Thymus (tissue), 14 donors: ENCODE measurements at places on chromosomes 12 and 14. TPM values are rescaled to one million over a fixed set of nuclear protein-coding genes. Genes with fewer than 3 reads are reported as not detected.

The TAS2R7 gene
- not detected for total RNA-seq

The SERPINA12 gene
- total RNA-seq = 0.05 TPM

The AQP2 gene
- 0.05 TPM for total RNA-seq

The CCDC175 gene
- total RNA-seq = not detected

The PTHLH gene
- 0.57 TPM for total RNA-seq

The ADAM21 gene
- 0.05 TPM for total RNA-seq

- H3K27ac ChIP-seq = no peak overlapping the region
- H3K4me1 ChIP-seq = no peaks in the 10 kb centered on the region
- H3K36me3 ChIP-seq = no peaks in the 10 kb centered on the region
- no peak for DNase-seq
- no peak overlapping the region for H3K4me3 ChIP-seq
- H3K27me3 ChIP-seq = no peaks in the 10 kb centered on the region
These were observed 101.0 kb downstream of the NUAK1 start for GRCh38 chr12:106037524-106038298.

GRCh38 chr12:88298014-88298682 lies 156.0 kb downstream of the TMTC3 start:
- H3K27ac ChIP-seq = no peak overlapping the region
- no peaks in the 10 kb centered on the region for H3K36me3 ChIP-seq
- no peak overlapping the region for H3K4me3 ChIP-seq
- H3K27me3 ChIP-seq = no peaks in the 10 kb centered on the region

DNA sequence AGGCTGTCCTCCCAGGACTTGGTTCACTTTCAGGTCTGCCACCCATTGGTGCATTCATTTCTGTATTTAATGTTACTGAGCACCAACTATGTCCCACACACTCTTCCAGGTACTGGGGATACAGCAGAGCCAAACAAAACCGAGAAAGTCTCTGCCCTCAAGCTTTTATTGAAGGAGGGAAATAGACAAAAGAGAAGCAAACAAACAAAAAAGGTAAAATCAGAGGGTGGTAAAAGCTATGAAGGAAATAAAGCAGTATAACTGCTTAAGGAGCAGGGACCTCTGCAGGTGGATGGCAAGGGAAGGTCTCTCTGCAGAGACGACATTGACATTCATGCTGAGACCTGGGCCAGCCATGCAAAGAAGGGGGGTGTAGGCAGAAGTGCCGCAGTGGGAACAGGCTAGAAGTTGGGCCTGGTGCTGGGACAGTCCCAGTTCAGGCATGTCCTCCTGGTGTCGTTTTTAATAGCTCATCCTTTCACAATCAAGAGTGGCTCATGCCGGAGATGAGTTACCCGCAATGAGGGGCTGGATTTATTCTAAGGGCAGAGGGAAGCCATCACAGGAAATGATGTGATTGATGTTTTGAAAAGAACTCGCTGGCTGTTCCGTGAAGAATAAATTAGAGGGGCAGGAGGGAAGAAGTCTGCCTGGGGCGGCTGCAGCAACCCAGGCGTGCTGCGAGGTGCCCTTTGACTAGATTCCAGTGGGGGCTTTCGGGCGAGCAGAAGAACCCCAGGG lies 72.8 kb downstream of the IRF2BPL start:
- peak overlapping the region; percentile 89 for H3K27ac ChIP-seq
- H3K27me3 ChIP-seq = no peaks in the 10 kb centered on the region
- peak overlapping the region; percentile 54 for H3K4me3 ChIP-seq
- H3K36me3 ChIP-seq = no peaks in the 10 kb centered on the region
- peaks cover 21% of the 10 kb centered on the region for H3K4me1 ChIP-seq

- H3K36me3 ChIP-seq = no peaks in the 10 kb centered on the region
- DNase-seq = peak; percentile 66
- peaks cover 49% of the 10 kb centered on the region for H3K27me3 ChIP-seq
- peaks cover 28% of the 10 kb centered on the region for H3K4me1 ChIP-seq
These were observed 771 bp upstream of the AVPR1A start for GRCh38 chr12:63151623-63152320.

DNA sequence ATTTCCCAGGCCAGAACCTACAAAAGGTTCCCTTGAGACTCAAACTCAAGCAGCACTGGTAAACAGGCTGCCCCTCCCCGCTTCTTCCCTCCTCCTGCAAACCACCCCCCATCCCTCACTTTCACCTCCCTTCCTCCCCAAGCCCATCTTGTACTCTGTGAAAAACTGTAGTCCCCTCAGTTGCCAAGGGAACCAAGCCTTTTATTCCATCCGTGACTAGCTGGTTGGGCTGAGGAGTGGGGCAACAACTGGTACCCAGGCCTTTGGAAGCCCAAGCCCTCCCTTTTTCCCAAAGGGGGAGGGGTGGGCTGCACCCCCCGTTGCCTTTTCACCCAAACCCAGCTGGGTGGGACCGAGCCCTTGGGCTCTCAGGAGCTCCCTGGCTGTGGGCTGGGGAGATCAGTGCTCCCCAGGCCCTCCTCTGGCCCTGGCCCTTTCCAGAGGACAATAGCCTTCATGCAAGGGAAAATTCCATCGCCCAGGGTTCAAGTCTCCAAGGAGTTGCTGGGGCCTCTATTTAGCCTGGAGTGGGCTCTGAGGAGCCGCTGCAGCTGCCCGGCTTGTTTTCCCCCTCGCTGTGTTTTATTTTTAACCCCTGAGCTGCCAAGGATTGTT lies 61.9 kb downstream of the ZFP36L1 start:
- DNase-seq = no peak
- H3K27ac ChIP-seq = no peak overlapping the region
- no peaks in the 10 kb centered on the region for H3K4me1 ChIP-seq
- H3K4me3 ChIP-seq = no peak overlapping the region

DNA sequence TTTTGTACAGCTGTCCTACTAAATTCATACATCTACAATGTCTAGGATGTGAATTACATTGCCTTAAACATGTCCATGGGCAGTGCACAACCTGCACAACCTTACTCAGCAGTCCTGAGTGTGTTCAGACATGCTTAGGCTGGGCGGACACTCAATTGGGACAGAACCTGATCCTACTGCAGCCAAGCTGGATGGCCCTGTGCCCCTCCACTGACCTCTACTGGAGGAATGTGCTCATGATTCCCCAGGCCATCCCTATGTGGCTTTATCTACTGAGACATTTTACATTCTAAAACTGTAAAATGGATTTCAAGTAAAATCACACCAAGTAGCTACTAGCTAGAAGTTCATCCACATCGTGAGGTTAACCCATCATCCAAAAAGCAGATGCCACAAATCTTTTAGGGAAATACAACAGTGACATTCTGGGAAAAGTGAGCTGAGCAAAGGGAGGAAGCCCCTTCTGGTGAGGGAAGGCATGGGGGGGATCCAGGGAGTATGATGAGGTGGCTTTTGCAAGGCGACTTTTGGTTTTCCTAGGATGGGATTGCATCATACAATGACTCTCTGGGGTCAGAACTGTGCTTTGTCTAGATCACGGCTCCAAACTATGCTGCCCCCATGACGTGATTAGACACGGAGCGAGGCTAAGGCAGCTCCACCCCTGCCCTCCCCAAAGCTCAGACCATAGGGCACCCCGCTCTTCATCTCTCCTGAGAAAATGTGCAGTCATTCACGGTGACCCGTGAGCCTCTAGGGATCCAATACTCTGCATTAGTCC lies 911.7 kb upstream of the TMEM132C start:
- H3K36me3 ChIP-seq = no peaks in the 10 kb centered on the region
- no peak for DNase-seq
- no peaks in the 10 kb centered on the region for H3K27me3 ChIP-seq
- no peak overlapping the region for H3K27ac ChIP-seq

GRCh38 chr12:19707948-19708409 lies 268.7 kb downstream of the AEBP2 start:
- no peak overlapping the region for H3K27ac ChIP-seq
- no peaks in the 10 kb centered on the region for H3K27me3 ChIP-seq
- no peaks in the 10 kb centered on the region for H3K4me1 ChIP-seq
- DNase-seq = no peak
- no peaks in the 10 kb centered on the region for H3K36me3 ChIP-seq

GRCh38 chr14:95156161-95157047 lies 925 bp downstream of the DICER1 start:
- peak; percentile 59 for DNase-seq
- peaks cover 12% of the 10 kb centered on the region for H3K4me1 ChIP-seq
- no peaks in the 10 kb centered on the region for H3K36me3 ChIP-seq
- H3K27me3 ChIP-seq = no peaks in the 10 kb centered on the region
- peak overlapping the region; percentile 73 for H3K4me3 ChIP-seq

DNA sequence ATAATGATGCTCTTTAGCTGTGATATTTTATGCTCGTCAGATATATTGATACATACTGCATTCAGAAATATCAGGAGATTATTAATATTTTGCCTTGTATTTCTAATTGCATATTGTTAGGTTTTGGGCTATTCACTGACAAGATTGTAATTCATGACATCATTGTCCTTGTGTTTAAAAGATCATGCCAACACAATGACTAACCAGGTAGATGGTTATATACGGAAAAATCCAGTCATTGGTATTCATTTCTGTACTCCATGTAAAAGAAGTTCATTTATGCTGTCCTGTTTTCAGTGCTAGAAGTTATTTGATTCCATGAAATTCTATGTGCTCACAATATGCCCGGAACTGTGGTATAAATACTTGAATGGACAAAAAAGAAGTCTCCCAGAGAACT lies 107.5 kb downstream of the KITLG start:
- no peaks in the 10 kb centered on the region for H3K36me3 ChIP-seq
- H3K4me1 ChIP-seq = no peaks in the 10 kb centered on the region
- H3K27ac ChIP-seq = no peak overlapping the region
- no peaks in the 10 kb centered on the region for H3K27me3 ChIP-seq
- H3K4me3 ChIP-seq = no peak overlapping the region
- DNase-seq = no peak

DNA sequence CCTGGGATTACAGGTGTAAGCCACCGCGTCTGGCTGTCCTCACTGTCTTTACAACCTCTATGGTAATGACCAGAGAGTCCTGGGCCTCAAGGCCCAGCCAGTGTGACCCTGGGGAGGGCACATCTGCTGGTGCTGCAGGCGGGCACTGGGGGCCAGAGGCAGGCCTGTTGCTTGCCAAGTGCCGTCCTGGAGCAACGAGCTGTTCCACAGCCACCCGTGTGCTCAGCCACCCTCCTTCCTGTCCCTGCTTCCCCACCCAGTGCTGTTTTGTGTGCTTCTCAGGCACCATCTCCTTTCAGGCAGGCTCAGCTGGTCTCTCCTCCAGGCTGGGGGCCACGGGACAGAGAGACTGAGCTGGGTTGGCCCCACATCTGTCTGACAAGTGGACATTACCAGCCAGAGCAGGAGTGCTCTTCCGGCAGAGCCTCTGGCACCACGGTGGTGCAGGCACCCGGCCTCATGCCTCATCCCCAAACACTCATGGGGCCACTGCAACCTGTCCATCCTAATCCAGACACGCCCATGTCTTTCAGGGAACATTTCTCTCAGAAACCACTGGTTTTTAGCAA lies 9.0 kb downstream of the SLC25A47 start:
- peaks cover 18% of the 10 kb centered on the region for H3K4me1 ChIP-seq
- no peak for DNase-seq
- H3K27me3 ChIP-seq = no peaks in the 10 kb centered on the region
- H3K4me3 ChIP-seq = no peak overlapping the region

DNA sequence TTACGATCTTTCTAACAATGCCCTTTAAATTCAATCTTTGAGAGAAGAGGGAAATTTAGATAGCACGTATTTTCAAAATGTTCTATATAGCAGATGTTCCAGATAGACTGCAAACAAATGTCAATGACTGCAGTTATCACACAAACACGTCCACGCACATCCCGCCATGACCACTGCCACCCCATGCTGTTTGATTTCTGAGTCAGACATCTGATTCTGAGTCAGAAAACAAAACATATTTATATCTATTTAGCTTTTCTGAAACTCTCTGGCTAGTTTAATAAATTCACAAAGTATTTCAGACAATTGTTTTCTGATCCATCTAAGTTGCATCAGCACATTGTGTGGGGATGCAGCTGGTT lies 105.9 kb upstream of the BCAT1 start:
- no peak for DNase-seq
- H3K27ac ChIP-seq = peak overlapping the region; percentile 98
- H3K4me3 ChIP-seq = peak overlapping the region; percentile 78

DNA sequence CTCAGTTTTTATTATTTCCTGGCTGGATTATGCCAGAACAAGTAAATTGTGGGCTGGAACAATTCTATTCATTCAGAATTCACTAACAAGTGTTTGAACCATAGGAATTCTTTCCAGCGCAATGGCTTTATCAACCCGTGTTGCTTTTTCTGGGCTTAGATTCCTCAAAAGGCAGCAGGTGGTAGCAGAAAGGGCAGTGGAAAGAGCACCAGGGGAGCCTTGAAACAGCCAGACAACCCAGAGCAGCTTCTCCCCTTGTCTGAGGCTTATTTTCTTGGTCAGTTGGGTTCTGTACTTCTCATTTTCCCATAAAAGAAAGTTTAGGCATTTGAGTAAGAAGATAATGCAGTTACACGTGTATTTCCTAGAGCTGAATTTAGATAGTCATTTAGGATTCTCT lies 130.7 kb downstream of the OTOGL start:
- no peaks in the 10 kb centered on the region for H3K4me1 ChIP-seq
- no peaks in the 10 kb centered on the region for H3K27me3 ChIP-seq
- no peaks in the 10 kb centered on the region for H3K36me3 ChIP-seq
- no peak for DNase-seq
- no peak overlapping the region for H3K4me3 ChIP-seq

DNA sequence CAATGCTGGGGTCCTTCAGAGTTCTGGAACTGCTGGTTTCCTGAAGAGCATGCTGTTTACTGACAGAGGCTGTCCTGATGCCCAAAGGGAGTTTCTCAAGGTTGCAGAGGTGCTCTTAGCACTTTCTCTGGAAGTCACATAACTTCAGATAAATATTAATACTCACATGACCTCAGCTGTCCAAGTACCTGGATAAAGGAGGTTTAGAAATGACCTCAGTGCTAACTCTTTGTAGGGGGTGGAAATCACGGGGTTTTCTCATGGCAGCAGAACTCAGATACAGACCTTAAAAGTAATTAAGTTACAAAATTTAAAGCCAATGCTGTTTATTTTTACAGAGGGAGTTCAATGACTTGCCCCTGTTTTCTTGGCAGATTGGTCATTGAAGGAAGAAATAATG lies 225.9 kb downstream of the MSRB3 start:
- no peak overlapping the region for H3K27ac ChIP-seq
- H3K4me1 ChIP-seq = no peaks in the 10 kb centered on the region
- no peak for DNase-seq
- no peaks in the 10 kb centered on the region for H3K36me3 ChIP-seq
- H3K27me3 ChIP-seq = no peaks in the 10 kb centered on the region
- no peak overlapping the region for H3K4me3 ChIP-seq

GRCh38 chr14:94805680-94806288 lies 35.9 kb upstream of the GSC start:
- no peaks in the 10 kb centered on the region for H3K27me3 ChIP-seq
- H3K4me1 ChIP-seq = no peaks in the 10 kb centered on the region
- DNase-seq = no peak
- no peak overlapping the region for H3K27ac ChIP-seq

GRCh38 chr14:73007835-73008234 lies 19.1 kb downstream of the ZFYVE1 start:
- DNase-seq = no peak
